Kidney (tissue), 22 donors: ENCODE measurements at places on chromosomes 6 and 20. TPM values are rescaled to one million over a fixed set of nuclear protein-coding genes. Genes with fewer than 3 reads are reported as not detected.
A peak's percentile ranks its signal among the peaks of the same experiment; 100 is the strongest.

DNA sequence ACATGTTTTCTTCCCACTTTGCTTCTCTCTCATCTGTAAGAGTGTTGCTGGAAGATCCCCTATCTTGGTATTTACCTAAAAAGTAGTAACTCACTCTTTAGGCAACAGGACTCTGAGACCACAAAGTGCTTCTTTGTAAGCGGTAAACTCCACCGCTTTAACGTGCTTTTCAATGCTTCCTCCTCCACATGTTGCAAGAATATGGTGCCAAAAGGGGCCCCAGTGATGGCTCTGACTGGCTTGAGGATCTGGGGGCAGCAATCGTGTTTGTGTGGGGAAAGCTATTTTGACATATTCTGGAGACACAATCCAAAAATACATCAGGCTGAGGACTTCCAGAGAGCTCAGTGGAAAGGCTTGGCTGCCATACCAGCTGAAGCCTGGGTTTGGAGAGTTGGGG lies 12.4 kb upstream of the CPNE5 start:
- DNase-seq: no peak

The POM121L2 gene
- polyA plus RNA-seq: not detected

- DNase-seq: no peak
These were observed 296.3 kb downstream of the PREX1 start for GRCh38 chr20:48531505-48531904.

The BPIFB2 gene
- polyA plus RNA-seq: not detected

The TRIM31 gene
- 0.26 TPM for polyA plus RNA-seq

GRCh38 chr20:38217791-38218565 lies 42.6 kb downstream of the KIAA1755 start:
- peak; percentile 43 for DNase-seq

DNA sequence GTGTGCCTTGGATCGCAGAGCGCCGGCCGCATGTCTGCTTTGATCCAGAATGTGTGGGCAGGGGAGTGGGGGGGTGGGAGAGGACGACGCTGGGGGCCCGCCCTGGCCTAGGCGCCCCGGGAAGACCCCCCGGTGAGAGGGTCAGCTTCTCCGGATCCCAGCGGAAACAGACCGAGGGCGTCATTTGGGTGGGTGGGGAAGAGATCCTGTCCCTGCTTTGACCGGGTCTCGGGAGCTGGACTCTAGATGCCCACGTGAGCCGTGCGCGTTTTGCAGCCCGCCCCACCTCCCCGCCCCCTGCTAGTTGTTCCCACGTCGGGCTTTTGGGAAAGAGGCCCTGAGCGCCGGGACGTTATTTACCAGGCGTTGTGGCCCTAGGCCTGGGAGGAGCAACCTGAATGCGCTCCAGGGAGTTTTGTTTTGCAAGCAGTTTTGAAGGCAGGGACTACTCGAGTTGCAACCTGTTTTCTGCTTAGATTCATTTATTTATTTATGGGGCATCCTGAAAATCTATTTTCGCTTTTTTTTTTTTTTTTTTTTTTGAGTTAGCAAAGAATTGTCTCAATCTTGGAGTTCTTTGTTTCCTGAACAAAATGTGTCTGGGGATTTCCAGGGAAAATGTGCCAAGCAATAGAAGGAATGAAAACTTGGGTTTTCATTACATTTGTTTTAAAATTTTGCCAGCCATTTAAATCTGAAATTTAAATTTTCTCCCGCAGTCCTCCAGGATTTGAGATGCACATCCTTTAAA lies 1.6 kb downstream of the DSP start:
- peak; percentile 85 for DNase-seq

GRCh38 chr6:16318538-16318937 lies 80.2 kb downstream of the GMPR start:
- no peak for DNase-seq

DNA sequence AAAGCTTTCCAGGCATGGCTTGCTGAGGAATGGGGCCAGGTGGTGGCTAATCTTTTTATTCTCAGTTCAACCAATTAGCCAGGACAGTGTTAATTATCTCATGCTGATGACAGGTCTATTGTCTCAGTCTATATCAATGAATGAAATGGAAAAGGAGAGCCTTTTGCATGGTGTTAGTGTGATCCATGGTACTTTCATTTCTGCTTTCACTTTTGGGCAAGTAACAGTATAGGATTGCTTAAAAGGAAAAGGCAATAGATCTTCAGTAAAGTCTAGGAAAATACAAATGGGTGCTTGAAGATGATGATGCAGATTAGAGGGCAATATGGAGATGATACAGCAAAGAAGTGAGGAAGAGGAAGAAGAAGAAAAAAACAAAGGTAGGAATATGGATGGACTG lies 430.3 kb downstream of the TFAP2A start:
- no peak for DNase-seq

DNA sequence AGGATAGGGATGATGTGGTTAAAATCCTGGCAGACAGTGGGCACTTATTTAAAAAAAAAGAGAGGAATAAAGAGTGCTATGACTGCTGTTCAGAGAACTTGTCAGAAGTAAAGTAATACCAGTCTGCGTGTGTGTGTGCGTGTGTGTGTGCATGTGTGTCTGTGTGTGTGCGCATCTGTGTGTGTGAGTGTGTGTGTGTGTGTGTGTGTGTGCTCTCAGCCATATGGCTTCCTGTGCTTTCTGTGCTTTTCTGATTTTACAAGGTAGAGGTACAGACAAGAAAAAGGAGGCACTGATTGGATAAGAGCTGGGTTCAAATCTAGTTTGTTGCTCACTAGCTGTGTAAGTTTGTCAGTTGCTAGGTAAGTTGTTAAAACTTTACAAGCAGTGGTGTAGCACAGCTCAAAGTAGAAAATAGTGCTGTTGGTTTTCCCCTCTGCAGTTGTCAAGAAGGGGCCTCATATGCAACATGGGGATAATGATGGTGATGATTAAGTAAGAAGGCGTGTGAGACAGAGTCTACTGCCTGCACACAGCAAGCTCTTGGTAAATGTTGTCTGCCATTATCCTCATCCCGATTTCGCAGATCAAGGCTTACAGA lies 155.3 kb upstream of the ZNF217 start:
- no peak for DNase-seq

GRCh38 chr6:168091381-168092264 lies 12.6 kb upstream of the FRMD1 start:
- no peak for DNase-seq

The DDR1 gene
- polyA plus RNA-seq: 95.8 TPM

- DNase-seq: no peak
These were observed 233.0 kb upstream of the CEP162 start for GRCh38 chr6:84460491-84460890.

The RSPH3 gene
- polyA plus RNA-seq: 5.5 TPM

GRCh38 chr6:83883240-83883639 lies 23.8 kb downstream of the CYB5R4 start:
- no peak for DNase-seq

GRCh38 chr6:113481458-113481857 lies 375.7 kb upstream of the MARCKS start:
- DNase-seq: no peak

DNA sequence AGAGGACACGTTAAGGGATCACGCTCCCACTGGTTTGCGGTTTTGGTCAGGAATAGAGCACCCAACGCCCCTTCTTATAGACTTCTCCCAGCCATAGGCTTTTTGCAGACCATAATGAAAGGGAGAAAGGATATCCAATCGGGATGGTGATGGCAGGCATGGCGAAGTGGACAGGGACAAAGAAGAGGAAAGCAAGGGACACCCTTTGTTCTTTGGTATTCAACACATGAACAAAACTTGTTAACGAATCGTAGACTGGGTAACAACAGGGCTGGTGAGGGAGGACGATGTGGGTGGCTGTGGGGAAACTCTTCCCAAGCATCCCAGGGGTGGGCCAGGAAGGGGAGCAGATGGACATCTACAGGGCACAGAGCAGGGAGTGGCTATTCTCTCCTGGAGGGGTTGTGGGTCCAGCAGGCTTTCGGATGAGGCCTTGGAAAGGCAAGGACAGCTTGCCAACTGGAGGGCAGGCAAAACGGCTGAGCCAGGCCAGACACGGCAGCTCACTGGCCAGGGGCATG lies 1.4 kb upstream of the HSP90AB1 start:
- no peak for DNase-seq

- DNase-seq: no peak
These were observed 84.1 kb downstream of the ZFAND3 start for GRCh38 chr6:37903351-37904340.

DNA sequence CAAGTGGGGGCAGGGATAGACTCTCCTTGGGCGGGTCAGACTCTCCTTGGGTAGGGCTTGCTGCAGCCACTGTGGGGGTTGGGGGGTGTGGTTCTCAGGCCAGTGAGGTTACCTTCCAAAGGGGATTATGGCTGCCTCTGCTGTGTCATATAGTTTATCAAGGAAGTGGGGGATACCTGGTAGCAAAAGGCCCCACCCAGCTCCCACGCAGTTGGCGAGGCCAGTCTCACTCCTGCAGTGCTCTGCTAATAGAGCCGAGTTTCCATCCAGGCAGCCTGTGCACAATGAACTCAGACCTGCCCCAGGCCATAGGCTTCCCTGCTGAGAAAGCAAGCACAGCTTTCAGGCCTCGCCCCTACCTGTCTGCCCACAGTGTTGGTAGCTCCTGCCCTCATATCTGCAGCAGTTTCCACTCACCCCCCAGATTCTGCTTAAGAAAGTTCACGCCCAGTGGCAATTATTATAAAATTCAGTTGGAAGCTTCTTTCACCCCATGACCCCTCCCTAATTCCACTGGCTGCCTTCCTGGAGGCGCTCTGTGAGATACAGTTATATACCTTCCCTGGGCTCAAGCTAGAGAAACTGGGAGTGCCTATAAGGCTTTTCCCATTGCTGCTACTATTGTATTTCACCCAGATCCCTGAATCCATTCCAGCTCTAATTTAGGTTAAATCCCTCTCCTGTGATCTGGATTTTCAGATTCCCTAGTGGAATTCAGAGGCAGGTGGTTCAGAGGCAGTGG lies 56.1 kb downstream of the HDDC2 start:
- DNase-seq: no peak

GRCh38 chr6:20056350-20056992 lies 155.8 kb downstream of the MBOAT1 start:
- DNase-seq: peak; percentile 90

DNA sequence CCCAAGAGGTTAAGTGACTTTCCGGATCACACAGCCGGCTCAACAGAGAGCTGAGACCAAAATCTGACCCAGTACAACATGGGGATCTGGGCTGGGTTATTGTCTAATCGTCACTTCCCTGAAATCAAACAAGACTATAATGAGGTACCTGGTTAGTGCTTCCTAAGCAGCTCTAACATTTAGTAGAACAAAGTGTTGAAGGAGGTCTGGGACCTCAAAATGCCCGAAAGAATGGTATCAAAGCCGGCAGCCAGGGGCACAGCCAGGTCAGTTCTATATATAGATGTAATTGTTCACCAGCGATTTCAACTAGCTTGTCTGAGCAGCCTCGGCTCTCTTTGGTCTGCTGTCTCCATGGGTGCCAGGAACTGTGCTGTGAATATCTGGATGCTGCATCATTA lies 245.5 kb upstream of the ECI2 start:
- no peak for DNase-seq

DNA sequence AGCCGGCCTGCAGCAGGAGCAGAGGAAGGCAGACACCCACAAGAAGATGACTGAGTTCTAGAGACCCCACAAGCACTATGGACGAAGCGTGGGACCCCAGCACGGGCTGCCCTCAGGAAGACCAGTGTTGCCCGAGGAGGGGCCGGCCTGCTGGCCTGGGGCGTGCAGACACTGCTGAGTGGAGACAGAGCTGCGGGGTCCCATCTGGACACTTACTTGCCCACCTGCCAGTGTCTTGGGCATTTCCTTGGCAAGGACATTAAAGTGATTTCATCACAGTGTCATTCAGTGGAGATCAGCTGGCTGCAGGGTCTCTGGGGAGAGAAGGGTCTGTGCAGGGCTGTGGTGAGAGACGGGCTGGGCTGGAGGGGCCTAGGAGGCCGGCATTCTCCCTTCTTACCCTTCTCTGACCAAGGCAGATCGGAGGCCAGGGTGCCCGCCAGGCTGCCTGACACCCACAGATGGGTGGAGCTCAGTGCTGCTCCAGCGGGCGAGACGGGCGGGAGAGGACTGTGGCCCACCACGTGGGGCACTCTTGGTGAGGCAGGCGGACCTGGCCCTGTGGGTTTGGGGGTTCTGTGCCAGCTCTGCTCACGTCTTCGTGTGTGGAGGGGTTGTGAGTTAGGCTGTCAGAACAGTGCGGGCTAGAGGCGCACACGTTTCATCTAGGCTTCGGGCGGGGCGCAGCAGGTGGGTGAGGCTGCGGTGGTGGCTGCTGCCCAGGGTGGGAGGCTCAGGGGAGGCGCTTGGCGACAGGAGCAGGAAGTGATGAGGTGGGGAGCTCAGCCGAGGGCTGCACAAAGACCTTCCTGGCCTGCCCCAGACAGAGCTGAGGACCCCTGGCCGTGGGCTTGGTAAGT lies at the start of gene LIME1:
TSS of gene LIME1 (plus strand) at position 806 of the 860 bp plus-strand sequence. CDS start 886 bp downstream, outside the sequence.
- no peak for DNase-seq

- no peak for DNase-seq
These were observed 23.8 kb upstream of the MTHFD1L start for GRCh38 chr6:150841697-150842096.

The PRSS35 gene
- 2.0 TPM for polyA plus RNA-seq

- DNase-seq: no peak
These were observed 89.4 kb upstream of the ISM1 start for GRCh38 chr20:13131688-13132087.

- no peak for DNase-seq
These were observed 78.3 kb downstream of the FOXO3 start for GRCh38 chr6:108638993-108639392.

DNA sequence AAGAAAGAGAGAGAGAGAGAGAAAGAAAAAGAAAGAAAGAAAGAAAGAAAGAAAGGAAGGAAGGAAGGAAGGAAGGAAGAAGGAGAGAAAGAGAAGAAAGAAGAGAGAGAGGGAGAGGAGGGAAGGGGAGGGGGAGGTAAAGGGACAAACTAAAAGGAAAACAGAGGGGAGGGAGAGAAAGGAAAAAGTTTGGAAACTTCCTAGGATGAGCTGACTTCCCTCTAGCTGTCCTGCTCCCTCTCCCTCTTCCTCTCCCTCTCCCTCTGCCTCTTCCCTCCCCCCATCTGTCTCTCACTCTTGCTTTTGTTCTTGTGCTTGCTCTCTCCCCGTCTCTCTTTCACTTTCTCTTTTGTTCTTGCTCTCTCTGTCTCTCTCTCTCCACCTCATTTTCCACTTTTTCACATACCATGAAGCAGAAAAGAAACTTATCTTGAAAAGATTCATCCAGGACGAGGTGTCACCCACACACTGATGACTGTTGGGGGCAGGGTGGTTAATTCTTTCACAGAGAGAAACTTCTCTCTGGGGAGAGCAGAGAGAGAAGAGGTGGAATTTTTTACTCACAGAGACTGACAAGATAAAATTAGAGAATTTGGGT lies 56.4 kb upstream of the DUSP22 start:
- peak; percentile 46 for DNase-seq

DNA sequence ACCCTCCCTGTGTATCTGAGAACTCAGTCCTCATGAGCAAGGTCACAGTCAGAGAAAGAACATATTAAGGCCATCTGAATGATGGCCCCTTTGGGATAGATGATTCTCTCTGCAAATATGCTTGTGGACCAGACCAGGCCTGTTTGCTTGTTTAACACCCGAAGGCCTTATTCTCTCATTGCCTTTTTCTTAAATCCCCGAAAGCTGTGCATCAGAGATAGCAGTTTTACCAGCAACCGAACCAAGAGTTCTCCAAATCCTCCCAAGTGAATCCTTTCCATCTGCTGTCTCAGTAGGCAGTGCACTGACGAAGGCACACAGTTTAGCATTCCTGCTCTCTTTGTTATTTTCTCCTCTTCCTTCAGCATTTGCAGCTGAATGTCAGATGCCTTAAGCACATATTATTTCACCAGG lies 79.8 kb downstream of the TRMT6 start:
- no peak for DNase-seq

GRCh38 chr6:68891419-68891818 lies 256.3 kb downstream of the ADGRB3 start:
- no peak for DNase-seq
